HEK293T (cell line): ENCODE measurements at places on chromosomes 3 and 15.

GRCh38 chr3:186476541-186476940 is 67.6 kb downstream of the CRYGS start:
- DNase-seq = no peak

- no peak for DNase-seq
These were observed 94.9 kb downstream of the ROBO2 start for GRCh38 chr3:77134769-77135168.

DNA sequence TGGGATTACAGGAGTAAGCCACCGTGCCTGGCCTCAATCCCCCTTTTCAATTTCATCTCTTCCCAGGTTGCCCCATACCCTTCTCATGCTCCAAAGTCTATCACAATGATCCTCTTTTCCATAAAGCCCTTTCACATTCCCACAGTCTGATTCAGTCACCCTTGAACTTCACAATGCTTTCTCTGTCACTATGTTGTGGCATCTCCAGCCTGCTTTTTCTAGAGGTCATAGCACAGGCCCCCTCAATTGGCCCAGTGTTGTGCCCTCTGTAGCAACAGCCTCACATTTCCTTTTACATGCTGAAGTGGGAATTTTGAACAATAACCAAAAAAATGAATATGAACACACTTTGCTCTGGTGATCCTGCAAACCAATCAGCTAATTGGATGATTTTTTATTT is 21.5 kb downstream of the DRD3 start:
- DNase-seq = no peak

DNA sequence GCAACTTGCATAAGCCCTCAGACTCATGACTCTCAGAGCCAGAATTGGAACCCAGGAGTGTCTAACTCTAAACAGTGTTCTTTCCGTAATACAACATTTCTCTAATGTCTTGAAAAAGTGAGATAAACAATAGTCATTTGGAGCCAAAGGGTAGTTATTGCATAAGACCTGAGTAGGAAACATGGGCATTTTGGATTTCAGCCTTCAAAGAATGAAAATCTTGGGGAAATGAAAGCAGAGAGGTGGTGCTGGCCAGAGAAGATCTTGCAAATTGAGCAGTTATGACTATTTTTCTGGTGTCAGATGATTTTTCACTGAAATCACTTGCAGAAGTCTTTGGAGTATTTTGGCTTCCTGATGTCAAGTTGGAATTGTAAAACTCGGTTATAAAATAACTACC is 379.4 kb downstream of the DIPK2A start:
- no peak for DNase-seq

GRCh38 chr3:123745184-123745855 is 138.8 kb downstream of the MYLK start:
- no peak for DNase-seq

- no peak for DNase-seq
These were observed 33.5 kb upstream of the MFSD1 start for GRCh38 chr3:158768361-158768787.

GRCh38 chr3:30354513-30354912 is 251.9 kb upstream of the TGFBR2 start:
- DNase-seq = no peak

GRCh38 chr3:81965696-81966095 is 204.3 kb upstream of the GBE1 start:
- DNase-seq = no peak

- DNase-seq = no peak
These were observed 3.3 kb downstream of the PAK6 start for GRCh38 chr15:40242213-40242599.

DNA sequence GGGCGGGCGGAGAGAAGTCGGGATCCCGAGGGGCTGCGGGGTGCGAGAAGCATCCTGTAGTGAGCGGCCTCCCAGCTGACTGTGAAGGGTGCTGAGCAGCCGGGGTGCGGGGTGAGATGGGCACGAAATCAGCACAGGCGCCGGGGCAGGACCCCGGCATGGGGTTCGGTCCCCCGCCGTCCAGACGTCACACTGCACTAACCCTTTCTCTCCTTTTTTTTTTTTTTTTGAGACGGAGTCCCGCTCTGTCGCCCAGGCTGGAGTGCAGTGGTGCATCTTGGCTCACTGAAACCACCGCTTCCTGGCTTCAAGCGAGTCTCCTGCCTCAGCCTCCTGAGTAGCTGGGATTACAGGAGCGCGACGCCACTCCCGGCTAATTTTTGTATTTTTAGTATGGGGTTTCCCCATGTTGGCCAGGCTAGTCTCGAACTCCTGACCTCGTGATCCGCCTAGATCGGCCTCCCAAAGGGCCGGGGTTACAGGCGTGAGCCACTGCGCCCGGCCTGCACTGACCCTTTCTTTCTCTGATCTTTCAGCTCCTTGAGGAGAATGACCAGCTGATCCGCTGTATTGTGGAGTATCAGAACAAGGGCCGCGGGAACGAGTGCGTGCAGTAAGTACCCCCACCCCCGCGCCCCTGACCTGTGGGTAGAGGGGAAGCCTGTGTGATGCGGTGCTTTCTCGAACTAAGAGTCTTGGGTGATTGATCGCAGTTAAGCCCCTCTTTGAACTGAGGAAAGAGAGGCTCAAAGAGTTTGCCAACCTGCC is 513 bp downstream of the SS18L2 start:
- DNase-seq = no peak

DNA sequence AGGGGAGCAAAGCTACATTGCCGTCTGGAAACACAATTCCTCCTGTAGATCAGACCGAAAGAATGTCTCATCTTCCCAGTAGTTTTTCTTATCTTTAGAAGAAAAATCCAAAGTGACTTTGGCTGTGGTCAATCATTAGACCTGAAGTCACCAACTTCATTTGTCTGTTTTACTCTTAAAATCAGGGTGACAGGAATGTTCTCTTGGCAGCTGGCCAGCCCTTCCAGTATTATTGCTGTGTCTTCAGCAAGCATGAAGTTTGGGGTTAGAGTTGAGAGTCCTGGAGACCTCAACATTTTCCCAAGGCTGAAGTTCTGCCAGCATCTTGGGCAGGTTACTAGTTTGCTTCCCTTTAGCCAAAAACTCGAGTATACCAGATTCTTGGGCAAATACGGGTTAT is 32.5 kb downstream of the RSL24D1 start:
- DNase-seq = no peak

DNA sequence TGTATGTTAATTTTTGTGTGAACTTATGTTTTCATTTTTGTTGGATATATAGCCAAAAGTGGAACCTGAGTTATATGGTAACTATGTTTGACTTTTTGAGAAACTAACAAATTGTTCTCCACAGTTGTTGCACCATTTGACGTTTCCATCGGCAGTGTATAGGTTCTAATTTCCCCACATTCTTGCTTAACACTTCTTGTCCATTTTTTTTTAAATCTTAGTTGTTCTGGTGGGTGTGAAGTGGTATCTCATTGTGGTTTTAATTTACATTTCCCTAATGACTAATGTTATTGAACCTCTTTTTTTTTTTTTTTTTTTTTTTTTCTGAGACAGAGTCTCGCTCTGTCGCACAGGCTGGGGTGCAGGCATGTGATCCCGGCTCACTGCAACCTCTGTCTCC is 8.0 kb downstream of the NISCH start:
- no peak for DNase-seq

GRCh38 chr3:57918123-57918837 is 89.9 kb upstream of the FLNB start:
- DNase-seq = no peak

- peak; percentile 34 for DNase-seq
These were observed 556 bp downstream of the CRYBG3 start for GRCh38 chr3:97822359-97822775.

GRCh38 chr3:132196113-132196512 is 121.1 kb upstream of the ACP3 start:
- no peak for DNase-seq

GRCh38 chr3:101142160-101142559 is 148.9 kb upstream of the ABI3BP start:
- DNase-seq = no peak

GRCh38 chr3:48428088-48428571 is 1.8 kb downstream of the PLXNB1 start:
- no peak for DNase-seq

DNA sequence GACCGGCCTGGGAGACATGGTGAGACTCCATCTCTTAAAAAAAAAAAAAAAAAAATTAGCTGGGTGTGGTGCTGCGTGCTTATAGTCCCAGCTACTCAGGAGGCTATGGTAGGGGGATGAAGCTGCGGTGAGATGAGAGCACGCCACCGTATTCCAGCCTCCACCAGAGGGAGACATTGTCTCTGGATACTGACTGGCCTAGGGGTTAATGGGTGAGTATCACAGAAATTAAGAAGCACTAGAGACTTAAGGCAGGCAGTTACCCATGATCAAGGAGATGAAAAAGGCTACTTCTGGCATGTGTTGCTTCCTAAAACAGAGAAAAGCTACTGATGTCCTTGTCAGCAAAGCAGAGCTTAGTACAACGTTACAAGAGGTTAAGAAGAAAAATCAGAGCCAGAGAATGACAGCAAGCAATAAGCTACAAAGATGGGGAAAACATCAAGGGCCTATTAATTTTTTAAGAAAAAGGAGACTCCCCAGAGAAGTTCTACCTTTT is 8.6 kb downstream of the TFRC start:
- peak; percentile 55 for DNase-seq

GRCh38 chr3:73292220-73292619 is 230.8 kb downstream of the EBLN2 start:
- no peak for DNase-seq

- no peak for DNase-seq
These were observed 285.3 kb downstream of the CADM2 start for GRCh38 chr3:85244091-85244490.

DNA sequence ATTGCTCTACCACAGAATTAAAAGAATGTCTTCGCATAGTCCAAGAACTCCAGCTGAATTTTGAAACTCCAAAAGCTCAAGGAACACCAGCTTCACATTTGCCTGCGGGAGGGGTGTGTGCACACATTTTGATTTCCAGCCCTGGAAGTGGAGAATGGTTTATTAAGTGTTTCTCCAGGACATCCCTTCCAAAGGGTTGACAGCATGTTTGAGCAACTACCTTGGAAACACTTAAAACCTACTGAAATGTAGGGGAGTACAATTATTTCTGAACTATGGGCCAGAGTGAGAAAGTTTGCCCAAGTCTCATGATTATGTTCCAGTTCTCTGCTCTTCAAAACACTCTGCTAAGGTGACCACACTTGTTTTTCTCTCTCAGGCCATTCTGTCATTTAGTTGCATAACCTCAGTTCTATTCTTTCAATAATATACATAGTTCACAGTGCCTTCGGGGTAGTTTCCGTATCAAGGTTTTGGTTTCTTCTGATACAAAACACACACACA is 7.9 kb downstream of the ACP3 start:
- DNase-seq = no peak

- DNase-seq = no peak
These were observed 39.9 kb downstream of the MASP1 start for GRCh38 chr3:187251599-187251998.

- DNase-seq = no peak
These were observed 547.6 kb downstream of the FOXP1 start for GRCh38 chr3:71035886-71036285.

- DNase-seq = no peak
These were observed 2.8 kb upstream of the CCR3 start for GRCh38 chr3:46239301-46239938.

DNA sequence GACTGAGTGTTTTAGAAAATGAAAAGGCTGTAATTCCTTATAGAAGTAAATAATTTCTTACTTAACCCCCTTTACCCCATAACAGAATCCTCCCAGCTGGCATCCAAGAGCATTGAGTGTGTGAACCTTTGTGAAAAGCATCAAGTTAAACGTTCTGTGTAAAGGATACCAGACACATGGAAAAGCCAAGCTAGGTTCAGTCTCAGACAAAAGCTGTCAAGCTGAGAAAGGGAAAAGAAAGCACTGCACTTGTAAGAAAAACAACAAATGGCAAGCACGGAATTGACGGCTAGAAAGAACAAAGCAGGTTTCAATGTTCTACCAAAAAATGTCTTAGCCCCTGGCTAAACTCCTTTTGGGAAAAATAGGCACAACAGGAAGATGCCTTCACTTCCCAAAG is 176.5 kb downstream of the FHIT start:
- DNase-seq = no peak

DNA sequence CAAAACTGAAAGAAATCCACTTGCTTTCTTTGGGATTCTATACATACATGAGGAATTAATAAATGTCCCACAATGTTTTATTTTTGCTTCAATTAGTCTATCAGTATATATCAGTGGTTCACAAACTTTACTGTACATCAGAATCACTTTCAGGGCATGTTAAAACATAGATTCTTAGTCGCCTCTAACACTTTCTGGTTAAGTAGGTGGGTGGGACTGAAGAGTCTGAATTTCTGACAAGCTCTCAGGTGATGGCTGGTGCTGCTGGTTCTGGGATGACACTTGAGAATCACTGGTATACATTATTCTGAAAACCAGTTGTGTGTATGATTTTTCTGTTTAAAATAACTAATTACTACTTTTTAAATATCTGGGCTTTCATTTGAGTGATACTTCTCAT is 393.3 kb downstream of the TBC1D5 start:
- DNase-seq = no peak

- DNase-seq = no peak
These were observed 29.5 kb upstream of the USP3 start for GRCh38 chr15:63474810-63475316.

DNA sequence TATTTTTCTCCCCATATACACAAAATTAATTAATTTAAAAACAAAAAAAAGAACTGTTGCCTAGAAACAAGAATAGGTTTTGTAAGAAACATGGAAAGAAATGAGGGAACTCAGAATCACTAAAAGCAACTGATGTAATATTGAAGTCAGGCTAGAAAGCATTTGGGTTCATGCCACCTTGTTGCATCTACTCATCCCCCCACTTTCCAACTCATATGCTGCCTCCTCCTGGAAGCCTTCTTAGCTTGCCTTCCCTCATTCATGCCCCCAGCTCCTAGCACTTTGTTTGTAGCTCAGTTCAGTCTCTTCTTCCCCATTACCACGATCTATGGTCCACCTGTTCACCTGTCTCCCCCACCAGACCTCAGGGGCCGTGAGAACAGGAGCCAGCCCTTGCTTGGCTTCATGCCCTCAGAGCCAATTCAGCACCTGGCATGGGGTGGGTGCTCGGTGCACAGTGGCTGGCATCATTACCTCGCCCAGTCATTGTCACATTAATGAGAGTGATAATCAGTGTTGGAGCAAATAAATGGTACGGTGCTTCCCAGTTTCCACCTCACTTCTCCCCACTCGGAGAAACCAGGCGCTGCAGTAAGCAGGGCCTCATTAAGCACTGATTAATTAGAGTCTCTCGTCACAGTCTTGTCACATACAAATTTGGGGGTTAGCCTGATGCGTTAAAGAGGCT is 62.4 kb upstream of the SLC6A1 start:
- no peak for DNase-seq

DNA sequence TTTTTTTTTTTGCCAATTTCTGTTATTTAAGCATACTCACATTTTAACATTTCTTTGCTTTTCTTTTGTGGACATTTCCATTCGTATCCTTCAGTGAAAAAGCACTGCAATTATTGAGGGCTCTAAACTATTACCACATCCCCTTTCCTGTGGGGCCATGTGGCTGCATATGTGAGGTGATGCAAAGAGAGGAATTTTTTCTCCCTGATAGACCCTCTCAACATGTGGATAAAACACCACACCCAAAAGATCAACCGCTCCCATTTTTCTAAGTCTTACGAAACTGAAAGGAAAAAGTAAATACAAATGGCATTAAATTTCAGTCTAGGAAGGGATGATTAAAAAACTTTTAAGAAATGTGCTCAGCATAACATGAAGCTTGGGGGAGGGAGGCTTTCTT is 68.8 kb downstream of the DNAJC13 start:
- DNase-seq = no peak

- no peak for DNase-seq
These were observed 52.6 kb downstream of the TBC1D2B start for GRCh38 chr15:78024883-78025282.

GRCh38 chr15:69304182-69304545 is 5.5 kb downstream of the PAQR5 start:
- DNase-seq = no peak
